Lower leg skin (tissue), 4 donors: ENCODE measurements at places on chromosomes 2 and 18.

DNA sequence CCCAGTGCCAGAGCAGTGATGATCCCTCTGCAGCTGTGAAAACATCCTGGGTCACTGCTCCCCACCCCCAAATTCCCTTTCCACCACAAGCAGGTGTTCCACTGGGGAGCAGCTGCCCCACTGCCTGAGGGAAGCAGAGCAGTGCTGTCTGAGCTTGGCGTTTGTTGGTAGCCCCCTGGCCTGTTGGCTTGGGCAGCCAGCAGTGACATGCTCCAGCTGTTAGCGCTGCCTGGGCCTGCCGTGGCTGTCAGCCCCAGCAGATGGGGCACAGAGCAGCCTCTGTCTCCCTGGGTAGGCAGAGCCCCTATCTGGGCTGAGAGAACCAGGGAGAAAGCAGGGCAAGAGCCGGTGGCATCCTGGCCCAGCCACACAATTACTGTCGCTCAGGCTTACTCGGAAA, 247.7 kb downstream of the GLI2 start:
- no peak for DNase-seq

- DNase-seq = no peak
These were observed 25.3 kb upstream of the GCG start for GRCh38 chr2:162177301-162177700.

DNA sequence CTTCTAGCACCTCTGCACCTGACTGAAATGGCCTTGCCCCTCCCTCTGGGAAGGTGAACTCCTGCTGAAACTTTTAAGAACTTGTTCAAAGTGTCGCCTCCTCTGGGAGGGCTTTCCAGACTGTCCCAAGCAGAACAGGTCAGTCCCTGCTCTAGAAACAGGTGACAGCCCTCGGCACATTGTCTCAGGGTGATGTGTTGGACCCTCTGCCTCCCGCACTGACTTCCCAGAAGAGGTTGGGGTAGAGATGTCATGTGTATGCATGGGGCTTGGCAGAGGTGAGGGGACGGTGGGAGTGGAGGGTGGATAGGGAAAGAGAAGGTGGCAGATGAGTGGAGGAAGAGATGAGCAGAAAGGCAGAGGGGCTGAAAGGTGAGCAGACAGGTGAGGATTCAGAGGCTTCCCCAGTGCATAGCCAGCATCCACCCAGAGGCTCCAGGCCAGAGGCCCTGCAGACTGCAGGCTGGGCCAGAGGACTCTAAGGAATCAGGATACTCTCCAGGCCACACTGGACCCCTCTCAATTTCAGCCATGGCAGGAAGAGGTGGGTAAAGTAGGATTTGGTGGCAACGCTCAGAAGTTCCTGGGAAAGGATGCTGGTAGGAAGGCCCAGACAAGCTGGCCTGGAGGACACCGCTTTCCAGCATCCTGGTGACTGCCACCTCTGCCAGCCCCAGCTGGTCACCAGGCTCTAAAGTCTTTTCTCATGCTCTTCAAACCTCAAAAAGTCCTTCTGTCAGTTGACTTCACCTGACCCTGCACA, 24.8 kb upstream of the TNS1 start:
- DNase-seq = peak; percentile 81

GRCh38 chr2:26757873-26758789, 6.0 kb upstream of the SLC35F6 start:
- no peak for DNase-seq

DNA sequence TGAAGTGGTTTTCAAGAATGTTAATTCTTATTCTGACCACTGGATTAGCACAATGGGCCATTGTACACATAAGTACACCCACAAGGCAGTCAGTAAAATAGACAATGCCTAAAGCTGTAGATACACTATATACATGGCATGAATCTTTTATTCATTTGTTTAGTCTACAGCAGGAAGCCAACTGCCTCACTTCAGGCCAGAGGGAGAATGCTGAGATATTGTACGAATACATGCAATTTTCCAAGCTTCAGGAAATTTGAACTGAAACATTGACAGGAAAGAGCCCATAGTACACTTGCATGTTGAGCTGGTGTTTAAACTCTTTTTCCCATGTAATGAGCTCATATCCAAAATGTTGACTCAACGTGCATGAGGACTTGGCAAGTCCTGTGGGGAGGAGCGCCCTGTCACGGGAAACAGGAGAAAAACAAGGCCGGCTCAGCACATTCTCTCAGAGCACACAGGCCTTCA, 111.6 kb upstream of the CYP1B1 start:
- DNase-seq = peak; percentile 94

GRCh38 chr2:157443795-157444640, at the start of gene CYTIP:
TSS of gene CYTIP (minus strand) at chr2:157444089. CDS start at chr2:157444020, 69 bp downstream.
- DNase-seq = no peak
